Stimulated activated CD4-positive, alpha-beta T cell treated with anti-CD3 and anti-CD28 coated beads, TNF-alpha, amount 100 ng/mL, for 48 hours (primary cell): ENCODE measurements at places on chromosomes 11 and 22.

- no peak for DNase-seq
These were observed 21.6 kb downstream of the RTN4R start for GRCh38 chr22:20246368-20247009.

GRCh38 chr11:97454988-97455387 lies 1065.2 kb downstream of the JRKL start:
- DNase-seq: no peak

DNA sequence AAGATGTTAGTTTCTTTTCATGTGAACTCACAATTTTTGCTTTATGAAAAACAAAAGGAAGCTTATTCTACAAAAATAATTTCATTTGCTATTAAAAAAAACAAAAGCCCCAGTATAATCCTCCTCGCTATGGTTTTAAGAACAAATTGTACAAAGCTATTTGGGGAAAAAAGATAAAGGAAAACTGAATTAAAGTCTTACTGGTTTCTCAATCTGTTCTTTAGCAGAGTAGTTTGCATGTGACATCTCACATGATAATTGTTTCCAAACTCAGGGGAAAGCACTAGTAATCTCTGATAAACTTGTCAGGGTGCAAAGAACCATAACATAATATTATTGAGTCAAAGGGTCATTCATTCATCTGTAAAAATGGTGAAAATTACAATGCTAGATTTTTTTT lies 2.9 kb upstream of the DDI1 start:
- no peak for DNase-seq

GRCh38 chr11:73469401-73469800 lies 93.2 kb downstream of the RELT start:
- DNase-seq: no peak

DNA sequence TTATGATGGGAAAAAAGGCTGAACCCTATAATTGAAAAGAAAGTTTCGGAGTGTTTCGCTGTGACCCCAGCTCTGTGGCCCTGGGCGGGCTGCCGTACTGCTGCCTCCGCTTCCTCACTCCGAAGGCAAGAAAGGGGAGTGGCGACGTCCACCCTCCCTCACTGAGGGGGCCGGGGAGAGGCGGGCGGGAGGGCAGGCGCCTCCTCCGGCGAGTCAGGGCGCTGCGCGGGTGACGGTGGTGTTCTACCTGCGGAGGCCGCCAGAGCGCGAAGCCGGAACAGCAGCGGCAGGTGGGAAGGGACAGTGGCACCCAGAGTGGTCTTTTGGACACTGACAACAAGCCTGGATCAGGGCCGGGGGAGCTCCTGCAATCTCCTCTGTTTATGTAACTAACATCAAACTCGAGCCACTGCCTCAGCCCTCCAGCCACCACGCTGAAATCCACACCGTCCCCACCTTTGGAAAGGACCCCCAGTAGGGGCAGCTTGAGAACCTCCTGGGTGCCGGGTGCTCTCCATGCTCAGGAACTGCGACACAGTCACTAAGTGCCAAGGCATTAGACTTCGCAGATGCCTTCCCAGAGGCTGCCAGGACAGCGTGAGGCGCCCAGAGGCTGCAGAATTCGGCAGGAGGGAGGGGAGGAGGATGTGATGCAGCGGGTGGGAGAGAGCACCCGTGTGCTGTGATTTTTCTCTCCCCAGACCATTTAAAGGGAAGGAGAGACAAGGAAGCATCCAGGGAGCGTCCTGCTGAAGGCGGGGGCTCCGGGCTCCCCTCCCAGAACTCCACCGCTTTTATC lies 25.5 kb downstream of the BID start:
- no peak for DNase-seq

- no peak for DNase-seq
These were observed 9.1 kb upstream of the TUBA8 start for GRCh38 chr22:18101536-18101935.

GRCh38 chr11:65414776-65415498 lies 7.7 kb upstream of the NEAT1 start:
- no peak for DNase-seq

DNA sequence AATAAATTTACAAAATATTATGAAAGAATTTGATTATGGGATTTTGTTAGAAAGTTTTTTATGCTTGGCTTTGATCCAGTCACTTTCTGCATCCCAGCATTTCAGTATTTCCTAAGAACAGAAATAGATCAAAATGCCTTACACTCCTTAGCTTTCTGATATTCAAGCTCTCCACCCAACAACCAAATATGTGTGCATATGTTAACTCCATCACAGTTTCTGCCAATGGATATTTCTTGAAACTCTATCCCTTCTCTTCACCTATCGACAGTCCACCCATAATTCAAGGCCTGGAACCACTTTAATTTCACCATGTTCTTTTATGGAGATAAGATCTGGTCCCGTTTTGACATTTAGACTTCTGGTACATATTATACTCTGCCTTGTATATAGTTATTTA lies 565.0 kb downstream of the LRRC4C start:
- no peak for DNase-seq

GRCh38 chr11:70040869-70041501 lies 37.1 kb upstream of the ANO1 start:
- DNase-seq: no peak

DNA sequence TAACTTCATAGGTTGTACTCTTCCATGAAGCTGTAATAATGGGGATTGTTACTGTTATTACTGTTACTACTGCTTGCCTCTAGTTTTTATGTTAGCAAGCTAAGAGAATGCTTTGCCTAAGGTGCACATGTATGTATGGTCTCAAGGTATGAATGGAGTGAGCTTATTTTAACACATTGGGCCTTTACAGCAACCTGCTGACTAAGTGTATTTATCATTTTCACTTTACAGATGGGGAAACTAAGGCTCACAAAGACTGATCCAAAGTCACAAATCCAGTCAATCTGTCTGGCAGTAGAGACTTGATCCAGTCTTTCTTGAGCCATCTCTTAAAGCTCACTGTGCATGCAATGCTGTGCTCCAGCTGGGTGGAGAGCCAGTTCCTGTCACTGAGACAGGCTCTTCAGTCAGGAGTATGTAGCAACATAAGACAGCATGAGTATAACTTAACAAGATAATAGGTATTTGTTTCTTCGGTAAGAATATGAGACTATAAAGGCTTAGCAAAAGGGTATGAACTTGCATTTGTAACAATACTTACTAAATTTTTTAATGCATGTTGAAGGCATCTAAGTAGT lies 66.5 kb downstream of the PPP2R1B start:
- DNase-seq: no peak

DNA sequence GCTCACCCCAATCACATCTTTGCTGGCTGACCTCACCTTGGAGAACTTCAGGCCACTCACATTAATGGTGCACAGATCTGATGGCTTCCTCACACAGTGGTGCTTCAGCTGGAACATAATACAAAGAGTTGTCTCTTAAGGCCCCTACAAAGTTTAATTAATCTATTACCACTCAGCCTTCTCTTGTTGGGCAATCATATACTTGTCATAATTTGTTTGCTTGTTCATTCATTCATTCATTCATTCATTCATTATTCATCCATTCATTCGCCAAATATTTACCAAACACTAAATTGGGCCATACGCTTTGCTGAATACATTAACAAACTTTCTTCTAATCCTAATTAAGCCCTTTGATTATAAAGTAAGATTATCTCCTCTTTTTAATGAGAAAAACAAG lies 15.1 kb downstream of the XRRA1 start:
- no peak for DNase-seq

DNA sequence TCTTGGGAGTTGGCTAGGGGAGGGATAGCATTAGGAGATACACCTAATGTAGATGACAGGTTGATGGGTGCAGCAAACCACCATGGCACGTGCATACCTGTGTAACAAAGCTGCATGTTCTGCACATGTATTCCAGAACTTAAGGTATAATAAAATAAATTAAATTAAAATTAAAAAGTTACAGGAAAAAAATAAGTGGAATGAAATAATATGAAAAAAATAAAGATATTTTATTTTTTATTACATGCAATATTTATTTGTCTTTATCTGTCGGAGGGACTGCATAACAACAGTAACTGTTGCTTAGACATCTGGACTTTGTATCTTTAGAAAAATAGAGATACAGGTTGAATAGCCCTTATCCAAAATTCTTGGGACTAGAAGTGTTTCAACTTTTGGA lies 597.4 kb upstream of the CCDC179 start:
- DNase-seq: no peak

DNA sequence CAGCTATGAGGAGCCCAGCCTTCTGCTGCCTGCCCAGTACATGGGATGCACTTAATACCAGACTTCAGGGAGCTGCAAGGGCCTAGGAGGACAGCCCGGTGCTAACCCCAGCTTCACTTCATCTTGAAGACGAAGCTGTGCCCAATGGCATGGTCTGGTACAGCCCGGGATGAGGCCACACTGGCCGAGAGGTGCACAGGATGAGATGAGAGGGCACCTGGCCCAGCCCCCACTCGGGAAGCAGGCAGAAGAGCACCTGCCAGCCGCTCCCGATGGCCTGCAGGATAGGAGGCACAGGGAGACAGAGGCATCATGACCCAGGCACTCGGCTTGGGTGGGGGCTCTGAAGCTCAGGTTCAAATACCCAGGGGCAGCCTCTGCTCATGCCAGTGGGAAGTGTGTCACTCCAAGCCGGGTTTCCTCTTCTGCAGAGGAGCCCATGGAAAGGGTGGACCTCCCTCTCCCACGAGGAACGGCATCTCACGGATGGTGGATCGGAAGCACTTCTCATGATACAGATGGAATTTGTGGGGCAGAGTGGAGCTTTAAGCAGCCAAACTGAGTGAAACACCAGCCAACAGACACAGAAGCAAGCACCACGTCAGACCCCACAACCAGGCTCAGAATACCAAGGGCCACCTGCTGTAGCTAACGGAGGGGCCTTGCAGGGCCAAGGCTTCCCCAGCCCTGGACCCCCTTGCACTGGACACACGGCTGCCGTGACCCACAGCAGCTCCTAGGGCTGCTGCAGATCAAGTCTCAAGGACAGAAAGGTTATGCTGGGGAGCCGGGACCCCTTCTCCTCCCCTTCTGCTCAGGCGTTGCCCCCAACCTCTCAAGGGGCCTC lies 875.2 kb downstream of the BRD1 start:
- DNase-seq: no peak

DNA sequence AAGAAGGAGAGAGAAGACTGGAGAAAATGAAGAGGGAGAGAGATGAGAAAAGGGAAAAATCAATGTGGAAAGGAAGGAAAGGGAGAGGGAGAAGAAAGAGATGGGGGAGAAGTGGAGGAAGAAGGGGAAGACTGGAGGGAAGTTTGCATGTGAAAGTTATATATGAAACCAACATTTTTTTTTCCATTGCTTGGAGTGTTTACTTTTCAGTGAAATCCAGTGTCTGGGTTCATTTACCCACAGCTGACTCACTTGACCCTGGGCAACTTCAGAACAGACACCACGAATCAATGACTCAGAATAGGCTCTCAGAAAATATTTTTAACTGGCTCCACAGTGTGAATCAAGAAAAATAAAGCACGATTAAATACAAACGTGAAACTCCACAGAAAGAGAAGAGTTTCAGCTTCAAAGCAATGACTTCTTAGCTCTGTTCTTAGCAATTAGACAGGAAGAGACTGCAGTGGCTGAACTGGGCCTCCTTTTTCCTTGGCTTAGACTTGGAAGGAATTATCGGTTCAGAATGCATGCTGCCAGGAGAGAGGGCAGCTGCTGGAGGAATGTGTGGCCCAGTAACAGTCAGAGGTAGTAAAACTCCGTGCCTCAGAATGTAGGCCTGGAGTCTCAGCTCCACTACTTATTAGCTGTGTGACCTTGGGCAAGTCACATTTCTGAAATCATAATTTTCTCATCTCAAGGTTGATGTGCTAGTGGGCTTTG lies 237.5 kb downstream of the MIAT start:
- DNase-seq: no peak

GRCh38 chr11:25317216-25317615 lies 820.4 kb downstream of the LUZP2 start:
- no peak for DNase-seq
